ENCODE measurements at places on chromosomes 12 and 14. TPM values are rescaled to one million over a fixed set of nuclear protein-coding genes. Genes with fewer than 3 reads are reported as not detected.

The EEF1AKMT3 gene
- total RNA-seq = 11.2 TPM

The ST8SIA1 gene
- total RNA-seq = 9.4 TPM

The RIPK3 gene
- total RNA-seq = 8.9 TPM

The C1S gene
- 391 TPM for total RNA-seq

The GLIPR1L1 gene
- total RNA-seq = not detected

The GDF3 gene
- not detected for total RNA-seq

The HCAR3 gene
- total RNA-seq = not detected

The ALDH2 gene
- total RNA-seq = 245 TPM

The ACRBP gene
- total RNA-seq = 2.4 TPM

The KLRC3 gene
- not detected for total RNA-seq

The ZNF839 gene
- total RNA-seq = 6.5 TPM

The OR4K2 gene
- total RNA-seq = not detected

The SIX6 gene
- not detected for total RNA-seq

The IFI27 gene
- 156 TPM for total RNA-seq

The FICD gene
- total RNA-seq = 5.5 TPM

The TAS2R42 gene
- total RNA-seq = not detected

The TSPAN19 gene
- not detected for total RNA-seq

The HDAC7 gene
- total RNA-seq = 56.0 TPM

The FBXL14 gene
- total RNA-seq = 16.4 TPM

The ANKS1B gene
- 21.4 TPM for total RNA-seq

The EXOC3L4 gene
- total RNA-seq = 3.6 TPM

The PLCZ1 gene
- 0.93 TPM for total RNA-seq

The RACGAP1 gene
- total RNA-seq = 10.5 TPM

The AMIGO2 gene
- 8.1 TPM for total RNA-seq

The SERPINA12 gene
- not detected for total RNA-seq

The WNT1 gene
- total RNA-seq = not detected

The GAPDH gene
- 1,868 TPM for total RNA-seq

The KRT75 gene
- total RNA-seq = not detected

The SPATS2 gene
- 10.2 TPM for total RNA-seq

The NAP1L1 gene
- 486 TPM for total RNA-seq

The DDN gene
- not detected for total RNA-seq

The MYO1A gene
- total RNA-seq = 0.54 TPM

The MYO1H gene
- not detected for total RNA-seq

The RND1 gene
- not detected for total RNA-seq

The SPRING1 gene
- total RNA-seq = 12.3 TPM

The PKP2 gene
- 1.1 TPM for total RNA-seq

The PTPRR gene
- 0.67 TPM for total RNA-seq

The SRGAP1 gene
- 22.9 TPM for total RNA-seq

The REM2 gene
- total RNA-seq = 0.93 TPM

The PZP gene
- 0.62 TPM for total RNA-seq

The ART4 gene
- 0.31 TPM for total RNA-seq

The RNU7-1 gene
- not detected for total RNA-seq

The TAS2R30 gene
- total RNA-seq = 7.9 TPM

The BMP4 gene
- 81.2 TPM for total RNA-seq
